CD4-positive, alpha-beta T cell treated with Interleukin-4 for 1 hour (primary cell): ENCODE measurements at places on chromosomes 7 and 10.

GRCh38 chr10:69936091-69936490 lies 116.6 kb upstream of the MACROH2A2 start:
- no peak for DNase-seq

DNA sequence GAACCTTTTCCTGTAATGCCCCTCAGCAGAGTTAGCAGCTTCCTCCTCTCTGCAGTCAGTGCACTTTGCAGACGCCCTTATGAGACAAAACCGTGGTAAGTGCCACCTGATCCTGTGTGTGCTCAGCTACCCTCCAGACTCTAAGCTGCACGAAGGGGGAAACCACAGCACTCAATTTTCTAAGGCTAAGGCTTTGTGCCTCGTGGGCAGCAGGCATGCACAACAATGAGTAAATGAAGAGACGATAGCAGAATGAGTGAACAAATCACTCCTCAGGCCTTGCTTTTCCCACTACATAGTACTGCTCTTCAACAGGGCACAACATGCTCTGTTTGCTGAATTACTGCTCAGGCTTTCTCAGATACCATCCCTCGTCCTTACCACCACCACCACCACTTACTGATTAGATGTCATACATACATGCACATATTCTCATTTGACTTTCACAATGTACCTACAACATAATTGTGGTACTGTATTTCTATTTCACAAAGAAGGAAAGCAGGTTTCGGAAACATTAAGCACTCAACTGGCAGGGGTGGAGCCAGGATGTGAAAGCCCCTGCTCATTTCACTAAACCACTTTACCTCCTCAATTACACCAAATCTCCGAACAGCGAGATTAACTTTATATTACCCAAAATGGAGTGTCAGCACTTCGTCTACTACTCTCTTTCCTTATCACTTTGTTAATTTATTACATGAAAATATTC lies 85.4 kb downstream of the ICA1 start:
- peak; percentile 65 for DNase-seq

DNA sequence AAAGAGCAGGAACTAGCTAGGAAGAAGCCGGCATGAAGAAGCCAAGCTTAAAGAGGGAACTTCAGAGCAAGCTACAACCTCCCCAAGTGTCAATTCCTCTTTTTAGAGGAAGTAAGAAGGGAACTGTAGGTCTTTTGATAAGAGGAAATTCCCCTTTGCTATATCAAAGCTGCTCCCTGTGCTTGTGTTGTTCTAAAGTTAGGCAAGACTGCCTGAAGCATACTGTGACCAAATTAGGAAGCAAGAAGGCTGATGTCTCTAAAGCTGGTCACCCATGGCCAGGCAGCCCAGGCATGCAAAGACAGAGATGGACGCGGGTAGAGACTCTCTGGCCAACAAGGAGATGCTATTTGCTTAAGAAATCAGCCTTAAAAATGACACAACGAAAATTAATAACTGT lies 87.9 kb downstream of the RNF216 start:
- peak; percentile 60 for DNase-seq

GRCh38 chr7:141071260-141071854 lies 2.5 kb upstream of the TMEM178B start:
- DNase-seq = peak; percentile 55

- no peak for DNase-seq
These were observed 2.5 kb downstream of the TSPAN15 start for GRCh38 chr10:69453795-69454194.

- DNase-seq = no peak
These were observed 224.6 kb upstream of the NRP1 start for GRCh38 chr10:33559105-33559504.
